ENCODE measurements at places on chromosomes 6 and 20. TPM values are rescaled to one million over a fixed set of nuclear protein-coding genes. Genes with fewer than 3 reads are reported as not detected.

The NOL7 gene
- 117 TPM for total RNA-seq

The ABHD16A gene
- total RNA-seq = 21.6 TPM

The KIAA1755 gene
- total RNA-seq = not detected

The COL10A1 gene
- total RNA-seq = not detected

The IL17A gene
- total RNA-seq = not detected

The RIMS1 gene
- total RNA-seq = 0.07 TPM

The ATAT1 gene
- total RNA-seq = 6.6 TPM

The SLC22A7 gene
- not detected for total RNA-seq

The POU5F1 gene
- not detected for total RNA-seq

The LPA gene
- not detected for total RNA-seq

The RBBP8NL gene
- total RNA-seq = not detected

The C20orf202 gene
- not detected for total RNA-seq

The BPIFB1 gene
- not detected for total RNA-seq

The NFATC2 gene
- total RNA-seq = 0.23 TPM

The WRNIP1 gene
- 88.5 TPM for total RNA-seq

The CNPY3 gene
- 39.9 TPM for total RNA-seq

The GGTLC1 gene
- total RNA-seq = not detected

The ARHGAP18 gene
- 32.1 TPM for total RNA-seq

The RRAGD gene
- total RNA-seq = 5.3 TPM

Measured in HT1080 (cell line).